Kasumi-1 (cell line): ENCODE measurements at places on chromosomes 13 and 19.
A peak's percentile ranks its signal among the peaks of the same experiment; 100 is the strongest.

DNA sequence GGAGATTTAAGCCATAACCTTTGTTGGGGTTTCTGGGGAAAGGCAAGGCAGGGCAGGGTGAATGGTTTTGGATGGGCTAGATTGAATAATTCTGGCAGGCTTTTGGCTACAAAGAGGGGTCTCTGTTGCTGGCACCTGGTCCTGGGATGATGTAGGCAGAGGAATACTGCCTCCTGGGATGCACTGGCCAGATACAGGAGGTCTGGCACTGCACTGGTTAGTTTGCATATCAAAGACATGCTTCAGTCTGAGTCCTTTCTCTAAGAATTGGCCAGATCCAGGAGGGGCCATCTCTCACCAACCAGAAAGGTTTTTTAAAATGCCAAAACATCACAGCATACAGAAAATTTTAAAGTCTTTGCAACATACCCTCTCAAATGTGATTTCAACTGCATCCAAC lies 8.0 kb upstream of the MEDAG start:
- DNase-seq: no peak

DNA sequence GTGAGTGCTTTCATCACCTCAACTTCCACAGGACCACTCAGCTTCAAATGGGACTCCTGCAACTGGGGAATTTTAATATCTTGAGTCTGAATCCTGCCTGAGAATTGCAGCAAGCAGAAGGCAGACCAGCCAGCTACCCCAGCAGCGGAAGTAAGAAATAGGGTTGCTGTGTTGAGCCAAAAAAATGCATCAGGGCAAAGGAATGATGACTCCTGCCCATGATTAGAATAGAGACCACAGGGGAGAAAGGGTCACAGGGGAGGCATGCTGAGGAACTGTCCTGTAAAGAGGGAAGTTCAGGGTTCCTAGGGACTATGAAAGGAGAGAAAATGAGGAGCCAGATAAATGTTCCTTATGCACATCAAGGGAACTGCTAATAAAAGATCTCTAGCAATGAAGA lies 370.2 kb downstream of the KCTD12 start:
- DNase-seq: no peak

DNA sequence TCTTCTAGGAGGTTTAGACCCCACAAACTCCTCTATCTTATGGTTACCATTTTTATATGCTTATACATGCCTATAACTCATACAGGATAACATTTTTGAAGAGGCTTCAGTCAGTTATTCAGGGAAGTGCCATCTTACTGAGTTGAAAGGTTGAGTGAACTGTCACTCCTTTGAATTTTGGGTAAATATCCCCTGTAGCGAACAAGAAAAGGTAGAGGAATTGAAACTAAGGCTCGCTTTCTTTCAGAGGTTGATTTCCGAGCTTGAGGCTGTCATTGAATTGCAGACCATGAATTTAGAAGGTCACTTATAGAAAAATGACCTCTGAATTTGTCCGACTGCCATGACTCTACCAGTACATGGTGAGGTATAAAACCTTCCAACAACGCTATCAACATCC lies 35.1 kb downstream of the MICU2 start:
- DNase-seq: no peak

GRCh38 chr19:11375143-11375948 lies 880 bp downstream of the SWSAP1 start:
- peak; percentile 66 for DNase-seq

DNA sequence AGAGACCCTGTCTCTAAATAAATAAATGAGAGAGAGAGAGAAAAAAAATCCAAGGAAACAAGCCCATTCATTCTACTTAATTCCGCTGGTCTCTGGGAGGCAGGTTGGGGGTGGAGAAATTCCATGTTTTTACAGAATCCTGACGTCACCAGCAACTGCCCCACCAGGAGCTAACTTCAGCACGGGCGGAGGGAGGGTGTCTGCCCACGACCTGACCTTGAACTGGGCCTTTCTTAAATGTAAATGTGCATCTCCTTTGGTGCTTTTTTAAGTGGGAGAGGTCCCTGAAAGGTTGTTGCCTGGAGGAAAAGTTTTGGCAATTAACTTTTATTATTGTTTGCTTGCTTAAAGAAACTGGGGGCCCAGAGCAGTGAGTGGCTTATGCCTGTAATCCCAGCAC lies 15.5 kb downstream of the KLF2 start:
- no peak for DNase-seq
